ENCODE measurements at places on chromosomes 12 and 14. TPM values are rescaled to one million over a fixed set of nuclear protein-coding genes. Genes with fewer than 3 reads are reported as not detected.

The OTX2 gene
- not detected for total RNA-seq

The AMN gene
- total RNA-seq, result 0.84 TPM

The SAMD15 gene
- total RNA-seq, result 0.21 TPM

The CREBL2 gene
- 19.6 TPM for total RNA-seq

All from mononuclear cell (primary cell).